ENCODE measurements at places on chromosomes 13 and 19.

- no peak for DNase-seq
Observed at GRCh38 chr19:2223391-2223790, 12.7 kb downstream of the PLEKHJ1 start.

DNA sequence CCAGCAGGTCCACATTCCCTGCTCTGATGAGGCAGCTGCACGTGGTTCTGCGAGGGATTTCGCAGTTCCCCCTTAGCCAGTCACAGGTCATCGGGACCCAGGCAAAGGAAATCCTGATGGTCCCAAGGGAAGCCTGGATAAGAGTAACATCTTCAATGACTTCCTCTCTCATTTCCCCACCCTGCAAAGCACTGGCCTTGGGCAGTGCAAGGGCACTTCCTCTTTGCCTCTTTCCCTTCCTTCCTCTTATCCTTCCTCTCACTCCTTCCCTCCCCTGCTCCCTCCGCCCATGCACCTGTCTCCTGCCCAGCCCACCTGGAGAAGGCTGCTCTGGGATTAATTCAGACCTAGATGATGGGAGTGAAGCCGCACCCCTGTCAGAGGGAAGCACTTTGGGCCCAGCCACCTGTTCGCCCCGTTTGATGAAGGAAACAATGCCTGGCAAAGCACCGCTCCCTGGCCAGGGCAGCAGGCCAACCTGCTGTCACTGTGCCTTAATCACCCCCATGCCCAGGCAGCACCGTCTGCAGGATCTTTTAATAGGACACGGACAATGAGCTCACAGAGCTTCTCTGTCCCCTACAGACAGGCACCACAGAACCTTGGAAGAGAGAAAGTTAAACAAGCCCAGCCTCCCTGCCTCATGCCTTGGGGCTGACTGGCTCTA, 113.5 kb upstream of the PABPC3 start:
- no peak for DNase-seq

- no peak for DNase-seq
Observed at GRCh38 chr19:9875031-9875627, 40.0 kb downstream of the PIN1 start.

- no peak for DNase-seq
Observed at GRCh38 chr13:76882431-76882830, 3.8 kb downstream of the KCTD12 start.

DNA sequence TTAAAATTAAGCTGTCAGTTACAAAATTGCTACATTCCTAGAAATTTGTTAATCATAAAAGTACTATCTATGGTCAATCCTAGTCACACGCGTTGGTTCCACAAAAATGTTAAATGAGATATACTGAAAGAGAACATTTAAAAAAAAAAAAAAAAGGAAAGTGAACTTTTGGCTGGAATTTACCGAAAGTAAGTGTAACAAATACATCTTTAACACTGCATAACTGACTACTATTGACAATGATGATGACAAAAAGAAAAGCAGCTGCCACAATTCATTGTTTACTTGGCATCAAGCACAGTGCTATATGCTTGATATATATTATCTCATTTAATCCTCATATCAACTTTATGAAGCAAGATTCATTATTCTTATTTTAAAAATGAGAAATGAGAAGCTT, 19.8 kb upstream of the POU4F1 start:
- DNase-seq: no peak

GRCh38 chr13:31882794-31883193, 143.5 kb downstream of the RXFP2 start:
- DNase-seq: no peak

GRCh38 chr13:92418818-92419412, 807.7 kb upstream of the GPC6 start:
- DNase-seq: no peak

- DNase-seq: peak; percentile 79
Observed at GRCh38 chr13:109743706-109744453, 42.5 kb downstream of the IRS2 start.

DNA sequence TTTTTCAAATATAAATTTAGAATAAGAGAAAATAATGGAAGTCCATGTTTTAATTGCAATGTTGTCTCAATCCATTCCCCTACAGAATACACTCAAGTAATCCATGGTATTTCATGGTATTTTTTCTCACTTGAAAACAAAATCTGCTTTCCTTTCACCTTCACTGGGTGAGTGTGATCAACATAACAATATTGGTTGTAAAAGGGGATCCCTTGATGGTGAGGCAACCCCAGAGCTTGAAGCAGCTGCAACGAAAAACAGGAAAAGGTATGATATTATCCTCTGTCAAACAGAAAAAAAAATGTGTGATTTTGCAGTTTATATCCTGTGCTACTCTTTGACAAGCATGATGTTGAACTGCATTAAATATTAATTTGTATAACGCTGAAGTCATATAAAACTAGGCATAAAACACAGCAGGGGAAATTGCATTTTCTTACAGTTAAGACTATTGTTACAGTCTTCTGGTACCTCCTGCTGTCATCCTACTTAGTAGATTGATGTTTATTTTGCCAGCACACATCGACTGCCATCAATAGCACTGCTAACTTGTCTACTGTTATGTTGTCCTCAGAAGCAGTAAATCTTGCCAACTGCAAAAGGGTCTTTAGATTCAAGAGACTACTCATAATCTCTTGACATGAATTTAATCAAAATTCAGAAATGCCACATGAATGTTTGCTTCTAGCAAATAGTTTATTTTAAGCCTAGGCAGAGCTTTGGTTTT, 373.1 kb upstream of the MIR17HG start:
- no peak for DNase-seq

DNA sequence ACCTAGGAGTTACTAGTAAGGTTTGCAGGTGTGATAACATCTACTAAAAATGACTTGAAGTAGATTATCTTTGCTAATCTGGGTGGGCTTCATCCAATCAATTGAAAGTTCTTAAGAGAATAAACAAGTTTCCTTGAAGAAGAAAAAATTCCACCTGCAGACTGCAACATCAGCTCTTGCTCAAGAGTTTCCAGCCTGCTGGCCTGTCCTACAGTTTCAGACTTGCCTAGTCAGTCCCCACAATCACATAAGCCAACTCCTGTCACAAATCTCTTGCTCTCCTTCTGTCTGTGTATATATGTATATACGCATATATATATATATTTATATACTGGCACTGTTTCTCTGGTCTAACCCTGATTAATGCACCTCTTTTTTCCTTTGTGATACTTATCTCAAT, 67.3 kb upstream of the ITM2B start:
- no peak for DNase-seq

- DNase-seq: no peak
Observed at GRCh38 chr19:1363599-1363998, 20.1 kb upstream of the NDUFS7 start.

DNA sequence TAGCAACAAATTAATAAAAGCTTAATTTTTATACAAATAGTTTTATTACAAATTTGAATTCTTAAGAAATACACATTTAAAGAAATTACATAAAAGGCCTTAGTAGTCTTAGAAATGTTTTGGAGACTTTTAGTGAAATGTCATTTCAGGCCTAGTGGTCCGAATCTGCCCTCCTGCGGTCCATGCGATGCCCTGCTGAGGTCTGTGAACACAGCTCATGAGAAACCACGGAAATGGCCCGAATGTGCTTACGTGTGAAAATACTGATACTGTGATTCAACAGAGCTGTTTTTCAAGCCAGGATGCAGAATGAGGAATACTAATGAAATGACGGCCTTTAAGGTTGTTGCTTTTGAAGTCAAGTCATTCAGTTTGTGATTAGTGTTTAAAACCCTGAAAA, 157.9 kb downstream of the COL4A1 start:
- DNase-seq: no peak

GRCh38 chr13:33242984-33243617, 42.5 kb downstream of the STARD13 start:
- DNase-seq: no peak

DNA sequence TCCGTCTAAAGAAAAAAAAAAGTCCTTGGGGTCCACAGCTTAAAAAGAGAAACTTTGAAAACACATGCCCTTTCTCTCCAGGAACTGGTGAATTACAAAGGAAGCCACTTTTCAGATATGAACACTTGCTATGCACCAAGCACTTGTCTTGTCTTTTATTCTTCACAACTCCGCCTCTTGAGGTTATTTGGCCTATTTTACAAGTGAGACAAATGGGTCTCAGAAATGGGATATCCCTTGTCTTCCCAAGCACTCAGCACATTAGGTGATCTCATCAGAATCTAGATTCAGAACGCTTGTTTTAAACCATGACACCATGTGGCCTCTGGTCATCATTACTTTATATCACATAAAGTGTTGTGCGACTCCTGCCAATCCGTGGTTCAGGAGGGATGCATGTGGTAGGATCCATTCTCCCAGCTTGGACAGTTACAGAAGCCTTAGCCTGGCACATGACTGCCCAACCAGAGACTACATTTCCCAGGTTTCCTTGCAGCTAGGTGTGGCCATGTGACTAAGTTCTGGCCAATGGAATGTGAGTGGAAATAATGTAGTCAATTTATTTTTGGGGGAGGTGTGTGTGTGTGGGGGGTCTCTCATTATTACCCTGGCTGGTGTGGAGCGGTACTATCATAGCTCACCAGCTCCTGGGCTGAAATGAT, 13.9 kb downstream of the TSKS start:
- peak; percentile 58 for DNase-seq

DNA sequence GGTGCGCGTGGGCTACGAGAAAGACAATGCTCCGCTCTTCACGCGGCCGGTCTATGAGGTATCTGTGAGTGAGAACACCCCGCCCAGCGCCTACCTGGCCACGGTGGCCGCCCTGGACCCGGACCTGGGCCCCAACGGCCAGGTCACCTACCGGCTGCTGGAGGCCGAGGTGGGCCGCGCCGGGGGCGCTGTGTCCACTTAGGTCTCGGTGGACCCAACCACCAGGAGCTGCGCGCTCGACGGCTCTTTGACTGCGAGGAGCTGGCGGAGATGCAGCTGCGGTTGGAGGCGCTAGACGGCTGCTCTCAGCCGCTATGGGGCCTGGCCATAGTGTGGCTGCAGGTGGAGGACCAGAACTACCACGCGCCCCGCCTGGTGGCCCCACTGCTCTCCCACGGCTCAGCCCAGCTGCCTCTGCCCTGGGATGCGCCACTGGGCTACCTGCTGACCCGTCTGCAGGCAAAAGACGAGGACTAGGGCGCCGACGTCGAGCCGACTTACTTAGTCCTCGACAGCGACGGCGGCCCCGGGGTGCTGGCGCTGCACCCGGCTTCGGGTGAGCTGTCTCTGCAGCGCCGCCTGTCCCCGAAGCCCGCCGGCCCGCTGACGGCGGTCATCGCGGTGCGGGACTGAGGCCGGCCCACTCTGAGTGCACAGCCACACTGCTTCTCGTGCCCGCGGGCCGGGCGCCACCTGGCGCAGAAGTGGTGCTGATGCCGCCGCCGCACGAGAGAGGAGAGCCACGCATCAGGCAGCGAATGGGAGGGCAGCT, 173.0 kb downstream of the OLFM4 start:
- peak; percentile 90 for DNase-seq

- DNase-seq: no peak
Observed at GRCh38 chr13:113566227-113566561, 18.4 kb upstream of the TFDP1 start.

- DNase-seq: no peak
Observed at GRCh38 chr19:38713227-38713649, 31.0 kb downstream of the CAPN12 start.

- no peak for DNase-seq
Observed at GRCh38 chr19:53079313-53079924, 23.8 kb downstream of the ZNF160 start.

- peak; percentile 12 for DNase-seq
Observed at GRCh38 chr13:69324090-69324886, 783.3 kb upstream of the ATXN8OS start.

- DNase-seq: no peak
Observed at GRCh38 chr13:110945928-110946570, 31.2 kb upstream of the ANKRD10 start.

DNA sequence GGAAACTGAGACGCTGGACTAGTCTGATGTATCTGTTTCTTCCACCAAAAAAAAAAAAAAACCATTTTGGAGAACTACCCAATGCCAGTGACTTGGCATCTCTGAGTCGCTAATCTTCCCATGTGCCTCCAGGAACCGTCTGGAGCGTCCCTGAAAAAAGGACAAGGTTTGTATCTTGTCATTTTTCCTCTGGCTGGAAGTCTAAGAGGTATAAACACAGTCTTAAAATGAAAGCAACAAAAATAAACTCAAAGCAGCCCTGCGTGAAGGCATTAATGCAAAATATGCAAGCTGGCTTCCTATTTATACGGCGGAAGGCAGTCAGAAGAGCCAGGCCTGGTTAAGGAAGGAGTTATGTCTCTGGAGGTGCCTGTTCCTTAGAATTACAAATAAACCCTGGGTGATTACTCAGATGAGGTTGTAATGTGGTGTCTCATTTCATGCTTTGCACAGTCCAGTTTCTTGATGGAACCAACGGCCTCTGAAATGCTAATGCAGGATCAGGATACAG, 20.3 kb downstream of the ACTN4 start:
- DNase-seq: no peak
